HepG2 (cell line): ENCODE measurements at places on chromosomes 2 and 18. TPM values are rescaled to one million over a fixed set of nuclear protein-coding genes. Genes with fewer than 3 reads are reported as not detected.

Gene SP140L
- total RNA-seq = 13.2 and 17.5 TPM in 2 replicates

Gene CCDC150
- 9.1 and 32.6 TPM in 2 replicates for total RNA-seq

Gene LCT
- total RNA-seq = not detected in 2 replicates

Gene CDK5R2
- total RNA-seq = not detected in 2 replicates

Gene TUBA4B
- 0.18 and 0.29 TPM in 2 replicates for total RNA-seq

Gene EVA1A
- total RNA-seq = 55.9 and 57.8 TPM in 2 replicates

Gene FKBP1B
- total RNA-seq = 35.2 and 36.8 TPM in 2 replicates

Gene DSEL
- 0.06 and 0.11 TPM in 2 replicates for total RNA-seq

- no peaks in the 10 kb centered on the region for H3K36me3 ChIP-seq
- no peak for DNase-seq
- H3K4me3 ChIP-seq = no peak overlapping the region
- H3K27ac ChIP-seq = no peak overlapping the region
- peaks cover 17% of the 10 kb centered on the region for H3K4me1 ChIP-seq
Observed at GRCh38 chr2:158213773-158214172, 112.1 kb downstream of the UPP2 start.

DNA sequence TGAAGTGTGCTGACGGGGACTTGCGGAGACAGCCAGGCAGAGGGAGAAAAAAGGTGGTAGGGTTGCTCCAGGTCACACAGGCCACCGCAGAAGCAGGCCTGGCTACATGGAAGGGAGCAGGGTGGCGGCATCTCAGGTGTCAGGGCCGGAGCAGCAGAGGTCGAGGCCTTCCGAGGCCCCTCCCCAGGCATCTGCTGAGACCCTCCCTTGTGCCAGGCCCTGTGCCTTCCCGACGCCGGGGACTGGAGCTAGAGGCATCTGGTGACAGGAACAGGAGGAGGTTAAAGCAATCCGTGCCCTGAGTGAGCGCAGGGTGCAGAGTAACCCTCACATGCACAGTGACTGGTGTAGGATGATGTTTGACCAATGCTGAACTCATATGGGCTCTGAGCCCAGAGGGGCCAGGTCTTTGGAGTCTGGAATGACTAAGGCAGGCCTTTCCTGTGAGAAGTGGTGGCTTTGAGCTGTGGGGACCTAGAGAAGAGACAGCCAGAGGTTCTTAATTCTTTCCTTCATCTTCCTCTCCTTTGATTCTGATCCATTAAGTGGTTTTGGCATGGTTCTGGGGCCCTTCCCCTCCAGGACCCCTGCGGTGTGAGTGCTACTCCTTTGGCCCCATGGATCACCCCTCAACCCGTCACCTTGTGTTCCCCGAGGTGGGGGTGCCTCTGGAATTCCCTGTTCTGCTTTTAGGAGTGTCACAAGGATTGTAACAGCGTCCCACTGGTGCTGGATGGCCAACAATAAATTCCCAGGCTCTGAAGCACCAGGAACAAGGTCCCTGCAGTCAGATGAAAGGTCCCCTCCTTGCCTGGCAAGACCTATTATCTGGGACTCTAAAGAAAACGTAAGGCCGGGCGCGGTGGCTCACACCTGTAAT, 72.1 kb downstream of the KLHL29 start:
- H3K27ac ChIP-seq = no peak overlapping the region
- peaks cover 1% of the 10 kb centered on the region; the same call in 1 of the 2 replicates for H3K27me3 ChIP-seq
- no peaks in the 10 kb centered on the region for H3K4me1 ChIP-seq
- no peaks in the 10 kb centered on the region for H3K36me3 ChIP-seq

GRCh38 chr2:100188326-100188725, 45.9 kb upstream of the AFF3 start:
- H3K27me3 ChIP-seq = no peaks in the 10 kb centered on the region; the same call in 2 of the 3 replicates
- no peak overlapping the region for H3K27ac ChIP-seq
- DNase-seq = no peak
- no peaks in the 10 kb centered on the region for H3K36me3 ChIP-seq
- H3K4me1 ChIP-seq = no peaks in the 10 kb centered on the region

GRCh38 chr2:219218217-219218731, 484 bp downstream of the ABCB6 start:
- H3K36me3 ChIP-seq = peaks cover 36% of the 10 kb centered on the region
- H3K27me3 ChIP-seq = no peaks in the 10 kb centered on the region
- H3K27ac ChIP-seq = peak overlapping the region; percentile 92

DNA sequence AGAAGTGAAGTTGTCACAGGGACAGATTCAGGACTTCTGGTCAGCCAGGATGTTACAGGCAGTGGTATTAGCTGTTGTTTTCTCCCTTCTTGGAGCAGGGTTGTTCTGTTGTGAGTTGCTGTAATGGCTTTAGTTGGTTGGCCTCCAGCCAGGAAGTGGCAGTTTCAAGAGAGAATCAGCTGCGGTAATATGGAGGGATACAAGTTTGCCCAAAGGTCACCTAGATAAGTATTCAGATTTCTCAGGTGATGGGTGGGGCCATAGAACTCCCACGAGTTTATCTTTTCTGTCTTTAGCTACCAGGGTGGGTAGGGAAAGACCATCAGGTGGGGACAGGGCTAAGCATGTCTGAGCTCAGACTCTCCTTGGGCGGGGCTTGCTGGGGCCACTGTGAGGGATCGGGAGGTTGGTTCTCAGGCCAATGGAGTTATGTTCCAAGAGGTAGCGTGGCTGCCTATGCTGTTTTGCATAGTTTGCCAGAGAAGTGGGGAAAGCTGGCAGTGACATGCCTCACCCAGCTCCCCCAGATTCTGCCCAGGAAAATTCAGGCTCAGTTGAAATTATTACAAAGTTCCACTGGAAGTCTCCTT, 640.4 kb upstream of the CHAC2 start:
- no peaks in the 10 kb centered on the region for H3K27me3 ChIP-seq
- no peak for DNase-seq
- no peak overlapping the region for H3K4me3 ChIP-seq
- no peak overlapping the region for H3K27ac ChIP-seq

GRCh38 chr2:111662771-111663470, 221.1 kb downstream of the ANAPC1 start:
- no peaks in the 10 kb centered on the region for H3K36me3 ChIP-seq
- H3K4me1 ChIP-seq = peaks cover 29% of the 10 kb centered on the region
- H3K4me3 ChIP-seq = no peak overlapping the region
- no peak overlapping the region for H3K27ac ChIP-seq
- H3K27me3 ChIP-seq = no peaks in the 10 kb centered on the region; the same call in 1 of the 3 replicates
- no peak for DNase-seq

DNA sequence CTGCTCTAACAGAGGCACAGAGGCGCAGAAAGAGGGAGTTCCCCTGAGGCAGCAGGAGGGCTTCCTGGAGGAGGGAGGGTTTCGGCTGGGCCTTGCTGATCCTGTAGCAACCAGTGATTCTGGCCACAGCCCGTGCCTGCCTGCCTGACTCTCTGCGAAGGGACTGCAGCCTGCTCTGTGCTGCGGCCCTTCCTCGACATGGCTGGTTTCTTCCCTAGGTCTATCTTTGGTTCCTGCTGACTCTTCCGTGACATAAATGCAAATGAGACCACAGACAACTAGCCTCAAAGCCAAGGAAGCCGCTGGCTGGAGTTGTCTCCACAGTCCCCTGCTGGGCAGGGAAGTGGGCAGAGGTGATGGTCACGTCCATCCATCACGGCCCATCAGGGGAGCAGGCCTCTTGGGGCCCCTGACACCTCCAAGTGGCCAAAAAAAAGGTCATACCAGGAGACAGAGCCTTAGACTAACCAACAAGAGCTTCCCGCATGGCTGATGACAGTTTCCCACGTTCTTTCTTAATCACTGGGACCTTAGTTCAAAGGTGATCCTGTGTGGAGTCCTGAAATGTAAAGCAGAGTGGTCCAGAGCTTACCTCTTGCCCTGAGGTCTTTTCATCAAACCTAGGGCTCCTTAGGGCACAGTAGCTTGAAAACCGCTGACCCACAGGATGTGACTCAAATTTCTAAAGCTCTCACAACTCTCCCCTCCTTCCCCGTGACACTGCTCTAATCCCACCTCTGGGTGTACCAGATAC, 55.3 kb downstream of the HS1BP3 start:
- H3K36me3 ChIP-seq = no peaks in the 10 kb centered on the region; the same call in 2 of the 3 replicates
- peak overlapping the region; percentile 97 for H3K27ac ChIP-seq
- no peak overlapping the region for H3K4me3 ChIP-seq
- no peaks in the 10 kb centered on the region for H3K27me3 ChIP-seq

GRCh38 chr2:212078103-212078502, 460.5 kb downstream of the ERBB4 start:
- no peak for DNase-seq
- no peaks in the 10 kb centered on the region for H3K4me1 ChIP-seq
- no peaks in the 10 kb centered on the region for H3K27me3 ChIP-seq
- no peaks in the 10 kb centered on the region for H3K36me3 ChIP-seq
- H3K4me3 ChIP-seq = no peak overlapping the region

GRCh38 chr18:43393174-43393573, 115.9 kb upstream of the SYT4 start:
- H3K27ac ChIP-seq = no peak overlapping the region
- no peaks in the 10 kb centered on the region for H3K36me3 ChIP-seq
- no peaks in the 10 kb centered on the region for H3K4me1 ChIP-seq
- H3K4me3 ChIP-seq = no peak overlapping the region
- no peak for DNase-seq

GRCh38 chr18:2515908-2516625, 55.2 kb downstream of the METTL4 start:
- DNase-seq = peak; percentile 3
- H3K36me3 ChIP-seq = no peaks in the 10 kb centered on the region
- no peak overlapping the region for H3K27ac ChIP-seq
- no peaks in the 10 kb centered on the region for H3K27me3 ChIP-seq

- DNase-seq = no peak
- no peak overlapping the region for H3K4me3 ChIP-seq
- H3K27me3 ChIP-seq = no peaks in the 10 kb centered on the region
- H3K27ac ChIP-seq = no peak overlapping the region
- H3K4me1 ChIP-seq = no peaks in the 10 kb centered on the region
Observed at GRCh38 chr2:7145707-7146106, 228.5 kb downstream of the RNF144A start.

DNA sequence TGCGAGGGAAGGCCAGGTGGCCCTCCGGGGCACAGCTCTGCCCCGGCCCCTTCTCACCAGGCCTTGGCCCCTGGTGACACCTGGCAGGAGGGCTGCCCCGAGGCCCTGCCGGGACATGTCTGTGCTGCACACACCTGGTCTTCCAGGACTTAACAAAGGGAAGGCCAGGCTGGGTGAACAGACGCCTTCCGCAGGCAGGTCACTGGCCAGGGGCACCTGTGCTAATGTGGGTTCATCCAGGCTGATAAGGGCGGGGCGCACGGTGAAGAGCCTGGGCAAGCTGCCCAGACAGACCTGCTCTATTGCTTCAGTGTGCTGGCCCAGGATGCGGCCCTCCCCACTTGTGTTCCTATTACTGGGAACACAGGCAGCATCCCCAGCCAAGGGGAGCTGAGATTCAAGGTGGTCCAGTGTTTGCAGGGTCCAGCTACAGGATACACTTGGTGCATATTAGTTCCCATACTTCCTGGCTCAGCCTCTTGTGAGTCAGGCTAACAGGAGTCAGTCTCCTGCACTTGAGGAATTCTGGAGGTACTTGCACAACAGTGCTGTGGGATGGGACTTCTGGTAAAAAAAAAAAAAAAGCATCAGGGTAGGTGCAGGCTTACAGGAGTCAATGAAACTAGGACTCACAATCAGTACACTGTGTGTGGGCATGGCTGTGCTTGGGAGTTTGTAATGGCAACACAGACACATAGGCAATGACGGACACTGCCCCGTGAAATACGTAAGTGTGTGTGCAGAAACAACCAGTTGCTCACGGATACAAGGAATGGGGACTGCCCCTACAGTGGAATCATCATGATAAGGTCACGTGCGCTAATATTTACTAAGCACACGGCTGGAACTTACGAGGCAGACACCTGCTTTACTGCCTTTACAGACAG, 261.4 kb downstream of the TWIST2 start:
- peaks cover 28% of the 10 kb centered on the region; the same call in 2 of the 3 replicates for H3K36me3 ChIP-seq
- H3K27ac ChIP-seq = no peak overlapping the region
- H3K27me3 ChIP-seq = no peaks in the 10 kb centered on the region
- no peak for DNase-seq
